ENCODE measurements at places on chromosomes 16 and 17.

- DNase-seq, result no peak
These were observed 33.2 kb downstream of the CYTH1 start for GRCh38 chr17:78748730-78749317.

- no peak for DNase-seq
These were observed 30.1 kb upstream of the HAPSTR1 start for GRCh38 chr16:9061358-9061813.

- DNase-seq, result no peak
These were observed 258 bp downstream of the PRKCB start for GRCh38 chr16:23836078-23836403.

- no peak for DNase-seq
These were observed 9.2 kb downstream of the GLYR1 start for GRCh38 chr16:4837733-4838501.

Measured in NCI-H2081 treated with DMSO at 0.1 percent for 48 hours (cell line).